SJSA1 (cell line): ENCODE measurements at places on chromosomes 4 and X. TPM values are rescaled to one million over a fixed set of nuclear protein-coding genes. Genes with fewer than 3 reads are reported as not detected.

Gene TMEM185A
- 35.1 and 55.7 TPM in 2 replicates for total RNA-seq

Gene INTS6L
- total RNA-seq = 3.9 and 4.0 TPM in 2 replicates

Gene LGI2
- not detected in 2 replicates for total RNA-seq

Gene UCP1
- total RNA-seq = not detected in 2 replicates

Gene SUPT20HL2
- not detected in 2 replicates for total RNA-seq

Gene ZFP42
- not detected in 2 replicates for total RNA-seq

Gene PLXNB3
- 0.03 and 1.3 TPM in 2 replicates for total RNA-seq

Gene MAGEB17
- 0.11 TPM in 1 of 2 replicates, not detected in the other for total RNA-seq

Gene NUP62CL
- total RNA-seq = not detected in 2 replicates

Gene CXorf49
- total RNA-seq = not detected in 2 replicates

- DNase-seq = no peak
These were observed 309.8 kb upstream of the HAND2 start for GRCh38 chr4:173839865-173840264.

DNA sequence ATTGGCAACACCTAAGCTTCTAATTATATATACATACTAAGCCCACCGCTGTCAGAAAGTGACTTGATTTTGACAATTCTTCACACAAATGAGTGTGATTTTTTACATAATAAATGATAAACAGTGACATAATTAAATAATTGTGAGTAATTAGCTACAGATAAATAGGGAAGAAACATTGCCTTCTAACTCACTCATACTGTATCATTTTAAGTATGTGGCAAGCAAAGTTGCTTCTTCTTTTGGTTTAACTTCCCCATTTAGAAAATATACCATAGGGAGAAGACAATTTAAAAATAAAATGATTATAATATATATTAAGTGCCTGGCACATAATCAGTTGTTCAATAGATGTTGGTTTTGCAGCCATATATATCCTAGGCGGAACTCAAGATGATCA is 644.2 kb downstream of the FSTL5 start:
- no peak for DNase-seq

GRCh38 chr4:10879411-10880110 is 195.0 kb upstream of the CLNK start:
- DNase-seq = no peak

DNA sequence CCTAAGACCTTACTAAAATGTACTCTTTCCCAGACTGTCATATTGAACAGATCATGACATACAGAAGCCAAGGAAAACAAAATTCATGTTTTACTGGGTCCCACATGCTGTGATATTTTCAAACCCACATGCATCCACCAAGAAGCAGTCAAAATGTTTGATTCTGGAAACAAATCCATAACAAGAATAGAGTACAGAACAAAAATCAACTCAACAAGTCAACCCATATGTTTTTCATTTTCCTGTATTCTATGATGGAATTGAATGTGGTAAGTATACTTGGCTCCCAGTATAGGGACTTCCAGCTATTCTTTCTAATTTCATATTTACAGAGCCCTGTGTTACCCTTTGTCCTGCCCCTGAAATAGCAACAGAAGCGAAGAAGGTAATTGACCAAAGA is 106.8 kb downstream of the COL25A1 start:
- no peak for DNase-seq

GRCh38 chr4:40940317-40940741 is 190.6 kb downstream of the NSUN7 start:
- no peak for DNase-seq

- DNase-seq = no peak
These were observed 909 bp upstream of the SLAIN2 start for GRCh38 chr4:48340276-48340964.

GRCh38 chrX:74523870-74524735 is 90.3 kb downstream of the RLIM start:
- no peak for DNase-seq

GRCh38 chr4:90958256-90958895 is 831.2 kb downstream of the CCSER1 start:
- no peak for DNase-seq

GRCh38 chr4:67550451-67550850 is 5.1 kb upstream of the CENPC start:
- DNase-seq = no peak

DNA sequence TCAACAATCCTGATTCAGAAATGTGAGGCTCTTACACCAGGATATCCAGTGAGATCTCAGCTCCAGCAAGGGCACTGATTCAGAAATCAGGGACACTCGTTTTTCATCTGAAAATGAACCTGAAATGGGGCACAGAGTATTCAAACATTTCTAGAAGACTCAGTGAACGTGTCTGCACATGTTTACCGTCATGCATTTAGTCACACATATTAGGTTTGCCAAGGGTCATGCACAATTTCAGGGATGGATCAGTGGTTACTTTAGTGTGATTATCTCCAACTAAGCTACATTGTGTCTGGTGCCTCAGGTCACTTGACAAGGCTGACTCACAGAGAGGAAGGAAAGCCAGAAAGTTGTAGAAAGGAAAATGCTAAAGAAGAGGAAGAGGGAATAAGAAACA is 33.6 kb upstream of the SPANXN2 start:
- DNase-seq = no peak

- DNase-seq = no peak
These were observed 119.4 kb downstream of the AKAP4 start for GRCh38 chrX:50081282-50081889.

GRCh38 chrX:134443020-134443419 is 16.9 kb upstream of the HPRT1 start:
- DNase-seq = no peak

DNA sequence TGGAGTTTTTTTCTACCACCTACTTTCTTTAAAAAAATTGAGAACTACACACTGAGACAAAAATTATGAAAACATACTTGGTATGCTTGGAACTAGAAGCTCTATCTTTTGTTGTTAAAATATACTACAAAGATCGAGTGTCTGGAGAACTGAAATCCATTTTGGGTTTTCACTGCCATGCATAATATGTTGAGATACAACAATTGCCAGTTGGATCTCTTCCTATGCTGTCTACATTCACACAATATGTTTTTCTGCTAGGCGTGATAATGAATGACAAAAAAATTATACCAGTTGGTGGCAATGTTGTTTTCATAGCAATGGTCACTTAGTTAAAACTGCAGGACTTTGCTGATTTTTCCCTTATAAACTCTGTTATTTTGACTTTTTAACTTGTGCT is 605.4 kb upstream of the LCORL start:
- DNase-seq = no peak

- DNase-seq = no peak
These were observed 312.5 kb upstream of the HS3ST1 start for GRCh38 chr4:11741190-11741652.
